KBM-7 (cell line): ENCODE measurements at places on chromosomes 5 and 9.

DNA sequence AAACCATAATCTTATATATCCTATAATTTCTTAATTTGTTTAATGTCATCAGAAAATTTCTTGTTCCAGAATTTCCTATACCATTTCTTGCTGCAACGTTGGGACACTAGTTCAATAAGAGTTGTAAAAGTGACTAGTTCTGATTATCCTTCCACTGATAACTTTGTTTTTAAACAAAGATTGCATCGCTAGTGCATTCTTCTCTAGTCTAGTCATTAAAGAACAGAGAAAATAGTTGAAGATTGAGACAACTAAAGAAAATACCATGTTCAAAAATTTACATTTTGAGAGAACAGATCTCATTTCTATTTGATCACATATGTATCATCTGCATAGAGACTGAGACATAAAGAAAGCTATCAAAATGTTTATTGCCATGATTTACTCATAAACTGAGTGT is 1888.2 kb downstream of the EFNA5 start:
- DNase-seq: no peak

DNA sequence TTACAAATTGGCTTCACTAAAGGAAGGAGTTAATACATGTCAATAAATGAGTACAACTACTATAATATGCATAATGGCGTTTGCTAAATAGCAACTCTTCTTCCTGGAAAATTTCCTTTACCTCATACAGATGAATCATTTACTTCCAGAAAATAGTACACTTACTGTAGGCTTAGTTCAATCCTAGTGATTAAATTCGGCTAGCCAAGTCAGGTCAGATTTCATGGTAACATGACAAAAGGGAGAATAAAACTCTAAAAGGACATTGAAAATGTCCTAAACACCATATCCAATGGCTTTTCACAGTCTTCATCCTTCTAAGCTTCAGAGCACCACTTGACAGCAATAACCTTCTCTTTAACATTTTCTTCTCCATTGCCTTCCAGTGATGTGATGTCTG is 42.1 kb upstream of the ZFAND5 start:
- DNase-seq: no peak

DNA sequence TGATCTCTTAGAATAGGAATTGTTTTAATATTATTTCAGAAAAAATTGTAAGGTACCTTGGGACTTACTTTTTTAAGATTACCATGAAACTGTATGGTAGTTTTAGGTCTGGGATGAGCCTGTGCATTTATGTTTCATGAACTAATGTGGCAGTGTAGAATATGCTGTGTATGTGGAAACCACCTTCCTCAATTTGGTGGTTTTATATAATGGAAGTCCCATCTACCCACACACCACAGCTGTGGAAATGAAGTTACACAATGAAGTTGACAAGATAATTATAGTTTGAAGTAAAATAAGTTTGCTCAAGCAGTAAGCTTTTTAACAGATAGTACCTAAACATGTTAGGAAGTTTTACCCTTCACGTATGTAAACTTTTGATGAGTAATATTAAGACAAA is 24.4 kb downstream of the WDR36 start:
- DNase-seq: peak; percentile 65

- DNase-seq: peak; percentile 5
Observed at GRCh38 chr5:127810707-127811490, 107.7 kb downstream of the CCDC192 start.

- DNase-seq: no peak
Observed at GRCh38 chr5:90902170-90902569, 343.6 kb downstream of the ADGRV1 start.

DNA sequence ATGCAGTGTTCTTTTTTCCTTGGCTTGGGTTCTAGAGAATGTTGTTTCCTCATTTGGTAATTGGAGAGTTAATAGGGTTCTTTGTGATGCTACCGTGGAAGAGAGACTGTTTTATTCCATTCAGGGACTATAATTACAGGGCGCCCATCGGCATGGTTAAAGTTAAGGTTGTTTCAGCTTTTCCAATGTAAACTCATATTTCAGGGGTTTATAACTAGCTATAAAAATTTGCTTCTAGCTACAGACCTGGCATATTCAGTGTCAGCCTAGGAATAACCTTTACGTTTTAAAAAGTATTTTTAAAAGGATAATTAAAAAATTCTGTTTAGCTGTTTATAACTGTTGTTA is 99.1 kb downstream of the AOPEP start:
- no peak for DNase-seq

GRCh38 chr9:120940573-120940972 is 14.0 kb upstream of the TRAF1 start:
- no peak for DNase-seq

- DNase-seq: no peak
Observed at GRCh38 chr5:157342822-157343402, 77.0 kb downstream of the CYFIP2 start.

DNA sequence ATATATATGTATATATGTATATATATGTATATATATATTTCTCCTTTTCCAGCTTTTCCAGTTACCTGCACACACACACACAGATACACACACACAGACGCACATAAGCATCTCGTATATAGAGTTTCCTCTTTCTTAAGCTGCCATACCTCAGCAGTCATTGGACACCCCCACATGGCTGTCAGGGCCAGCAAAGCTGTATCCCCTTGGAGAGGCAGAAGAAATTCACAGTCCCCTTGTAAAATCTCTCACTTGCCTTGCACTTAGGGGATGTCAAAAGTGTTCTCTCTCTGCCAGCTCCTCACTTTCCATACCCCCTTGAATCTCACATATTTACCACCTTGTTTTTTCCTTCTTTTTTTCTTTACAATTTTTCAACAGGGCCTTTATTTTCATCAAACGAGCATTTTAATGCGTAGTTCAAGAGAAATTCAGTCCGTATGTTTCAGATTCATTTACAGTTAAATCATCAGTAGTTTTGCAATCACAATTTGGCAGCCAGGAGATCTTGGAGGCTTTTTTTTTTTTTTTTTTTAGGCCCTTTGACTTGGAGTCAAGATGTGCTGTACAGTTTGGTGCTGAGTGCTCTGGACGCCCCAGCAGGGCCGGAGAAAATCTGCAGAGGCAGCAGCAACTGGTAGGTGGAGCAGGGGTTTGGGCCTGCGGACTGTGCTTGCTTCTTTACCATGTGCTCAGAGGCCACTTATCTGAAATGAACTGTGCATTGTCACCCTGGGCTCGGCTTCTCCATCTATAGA is 244.9 kb upstream of the KLF4 start:
- DNase-seq: no peak

- DNase-seq: no peak
Observed at GRCh38 chr9:133704711-133705181, 33.4 kb downstream of the SARDH start.

GRCh38 chr5:54700986-54701578 is 183.5 kb downstream of the SNX18 start:
- DNase-seq: no peak

- DNase-seq: no peak
Observed at GRCh38 chr5:112737070-112737462, 619 bp upstream of the APC start.

GRCh38 chr9:71122022-71122275 is 528 bp upstream of the TRPM3 start:
- DNase-seq: no peak

DNA sequence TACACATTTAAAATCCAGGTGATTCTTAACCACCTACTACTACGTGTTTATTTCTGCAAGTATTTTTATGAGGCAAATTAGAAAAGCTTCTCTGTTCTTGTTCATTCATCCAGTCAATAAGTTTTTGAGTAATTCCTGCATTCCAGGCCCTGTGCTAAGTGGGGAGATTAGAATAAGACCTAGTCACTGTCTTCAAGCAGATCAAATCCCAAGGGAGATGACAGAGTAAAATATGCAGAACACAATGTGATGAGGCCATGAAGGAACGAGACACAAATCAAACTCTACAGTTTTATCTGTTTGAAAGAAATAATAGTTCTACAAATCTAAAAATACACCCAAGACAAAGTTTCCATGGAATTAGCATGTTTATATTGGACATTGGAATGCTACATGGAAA is 158.8 kb downstream of the CEP120 start:
- no peak for DNase-seq

- DNase-seq: no peak
Observed at GRCh38 chr5:1000329-1000728, 8.3 kb upstream of the NKD2 start.

DNA sequence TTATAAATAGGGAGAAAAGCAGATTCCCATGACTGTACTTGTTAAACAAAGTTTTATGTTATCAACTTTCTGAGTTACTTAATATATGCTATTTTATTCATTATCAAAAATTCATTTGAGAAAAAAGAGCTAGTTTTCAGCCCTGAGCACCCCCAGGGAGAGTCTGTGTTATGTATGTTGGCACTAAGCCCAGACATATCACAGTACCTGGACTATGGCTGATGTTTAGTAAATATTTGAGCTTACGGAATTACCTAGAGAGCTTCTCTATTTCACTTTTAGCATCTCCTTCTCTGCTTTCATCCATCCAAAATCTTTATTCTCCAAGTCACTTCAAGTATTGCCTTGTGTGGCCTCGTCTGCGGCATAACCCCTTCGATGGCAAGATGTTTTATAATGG is 225.9 kb upstream of the PCSK5 start:
- DNase-seq: no peak

- DNase-seq: no peak
Observed at GRCh38 chr5:89900346-89900745, 509.2 kb downstream of the CETN3 start.

DNA sequence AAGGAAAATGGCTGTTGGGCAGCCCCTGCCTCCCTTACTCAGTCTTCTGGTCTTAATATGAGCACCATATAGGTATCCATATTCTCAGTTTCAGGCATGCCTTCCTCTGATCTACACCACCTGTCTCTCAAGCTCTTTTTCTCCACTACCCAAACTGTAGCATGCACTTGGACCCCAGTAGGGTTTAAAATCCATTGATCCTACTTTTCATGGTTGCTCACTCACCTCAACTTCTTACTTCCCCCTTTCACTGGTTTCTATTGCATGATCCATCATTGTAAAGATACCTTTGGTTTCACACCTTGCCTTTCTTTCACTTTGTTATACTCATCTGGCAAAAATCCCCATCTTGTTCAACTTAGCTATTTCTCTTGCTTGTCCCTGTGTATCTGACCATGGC is 159.4 kb downstream of the KDM4C start:
- DNase-seq: no peak

DNA sequence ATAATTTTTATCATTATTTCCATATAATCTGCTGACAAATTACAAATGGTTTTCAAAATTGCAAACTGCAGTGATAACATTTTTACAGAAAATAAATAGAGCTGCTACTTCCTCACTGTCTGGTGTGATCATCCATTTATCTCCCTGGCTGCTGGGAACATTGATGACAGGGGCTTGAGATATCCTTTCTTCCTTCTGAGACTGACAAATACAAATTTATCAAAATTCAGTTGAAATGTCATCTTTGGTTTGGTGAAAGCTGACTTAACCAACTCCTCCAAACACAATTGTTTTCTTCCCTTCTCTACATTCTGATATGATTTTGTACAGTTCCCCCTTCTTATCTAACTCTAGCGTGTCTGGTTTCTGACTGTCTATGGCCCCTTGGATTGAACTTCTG is 611.8 kb upstream of the KLF4 start:
- no peak for DNase-seq

DNA sequence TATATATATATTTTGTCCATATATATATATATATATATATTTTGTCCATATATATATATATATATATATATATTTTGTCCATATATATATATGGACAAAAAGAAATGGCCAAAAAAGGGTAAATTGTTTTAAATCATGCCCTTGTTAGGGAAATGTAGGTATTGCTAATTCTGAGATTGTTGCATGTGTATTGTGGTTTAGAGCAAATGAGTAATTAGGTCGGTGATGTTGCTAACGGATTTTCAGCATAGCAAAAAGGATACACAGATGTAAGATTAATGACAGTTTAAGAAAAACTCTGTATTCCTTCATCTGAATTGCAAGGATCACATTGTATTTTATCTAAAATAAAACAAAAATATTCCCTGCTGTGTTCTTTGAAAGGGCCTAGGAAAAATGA is 40.2 kb downstream of the OSTF1 start:
- no peak for DNase-seq

- DNase-seq: no peak
Observed at GRCh38 chr9:130467316-130467715, 22.6 kb downstream of the ASS1 start.

DNA sequence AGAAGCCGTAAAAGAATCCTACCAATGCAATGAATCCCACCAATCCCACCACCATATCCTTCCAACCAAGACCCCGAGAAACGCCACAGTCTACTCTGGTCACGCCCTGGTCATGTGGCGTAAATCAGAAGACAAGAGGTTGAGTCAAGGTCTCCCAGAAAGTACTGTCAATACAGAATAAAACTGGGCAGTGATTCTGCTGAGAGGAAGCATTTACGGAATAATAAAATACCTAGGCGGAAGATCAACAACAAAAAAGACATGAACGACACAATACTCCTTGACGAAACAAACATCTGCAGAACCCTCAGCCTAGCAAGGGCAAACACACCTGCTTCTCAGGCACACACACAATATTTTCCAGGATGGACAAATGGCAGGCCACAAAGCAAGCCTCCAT is 62.8 kb downstream of the GOLM1 start:
- no peak for DNase-seq

DNA sequence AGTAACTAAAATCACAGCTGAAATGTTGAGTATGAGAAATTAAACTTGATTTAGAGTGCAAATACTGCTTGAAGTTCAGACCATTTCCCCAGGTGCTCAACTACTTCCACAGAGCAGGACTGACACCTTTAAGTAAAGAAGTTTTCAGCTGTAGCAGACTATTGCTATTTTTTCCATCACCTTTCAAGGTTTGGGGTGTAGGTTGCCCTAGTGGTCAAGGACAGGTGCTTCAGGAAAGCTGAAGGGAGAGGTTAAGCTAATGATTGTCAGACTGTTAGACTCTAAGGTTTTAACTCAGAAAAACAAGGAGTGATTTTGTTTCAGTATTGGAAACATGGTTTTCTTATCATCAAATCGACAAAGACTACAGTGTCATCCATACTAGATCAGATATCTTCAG is 162.1 kb downstream of the CCDC192 start:
- DNase-seq: no peak

- peak; percentile 79 for DNase-seq
Observed at GRCh38 chr9:121369595-121370265, at the start of gene STOM. Gene STOM, minus strand, starts transcription at chr9:121370250. Its CDS starts 63 bp downstream, at chr9:121370187.

- no peak for DNase-seq
Observed at GRCh38 chr5:92051741-92052140, 668.6 kb upstream of the ARRDC3 start.

DNA sequence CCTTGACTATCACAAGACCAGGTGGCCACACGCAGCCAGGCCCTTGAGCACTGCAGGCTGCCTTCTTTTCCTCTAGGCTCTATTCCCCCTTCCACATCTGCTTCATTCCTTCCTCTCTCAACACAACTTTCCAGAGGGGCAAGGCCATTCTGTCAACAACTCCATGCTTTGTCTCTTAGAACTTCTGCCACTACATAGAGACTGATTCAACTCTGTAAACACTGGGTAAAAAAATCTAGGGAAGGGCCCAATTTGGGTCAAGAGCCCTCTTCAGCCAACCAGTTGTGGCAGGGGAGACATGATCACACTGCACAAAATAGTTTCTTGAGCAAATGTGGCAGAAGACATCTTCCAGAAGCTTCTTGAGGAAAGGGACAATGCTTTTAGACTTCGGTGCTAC is 55.6 kb downstream of the ATPSCKMT start:
- no peak for DNase-seq

GRCh38 chr5:14243766-14244165 is 100.6 kb downstream of the TRIO start:
- DNase-seq: no peak

GRCh38 chr5:83972236-83972635 is 251.6 kb upstream of the HAPLN1 start:
- DNase-seq: no peak

- no peak for DNase-seq
Observed at GRCh38 chr5:127739807-127740384, 36.7 kb downstream of the CCDC192 start.
